ENCODE measurements at places on chromosomes 6 and 20.

DNA sequence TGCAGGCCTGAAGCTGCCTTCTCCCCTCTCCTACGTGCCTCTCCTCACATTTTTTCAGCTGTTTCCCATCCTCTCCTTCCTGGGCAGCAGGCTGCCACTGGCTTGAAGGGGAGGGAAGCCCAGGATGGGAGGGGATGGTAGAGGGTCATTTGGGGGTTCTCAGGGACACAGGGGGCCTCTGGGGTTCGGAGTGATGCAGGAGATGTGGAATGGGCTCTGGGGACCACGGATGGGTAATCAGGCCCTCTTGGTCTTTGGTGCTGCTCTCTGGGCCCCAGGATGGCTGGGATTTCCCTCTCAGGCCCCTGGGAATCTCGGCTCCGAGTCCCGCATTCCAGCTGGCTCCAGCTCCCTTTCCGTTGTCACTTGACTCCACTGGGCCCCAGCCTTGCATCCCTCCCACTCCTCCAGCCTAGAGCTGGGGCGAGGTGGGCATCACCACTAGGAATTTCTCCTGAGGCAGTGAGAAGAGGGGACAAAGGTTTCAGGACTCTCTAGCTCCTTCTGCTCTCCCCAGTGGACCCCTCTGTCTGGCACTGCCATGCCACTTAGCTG is 2.0 kb upstream of the DDR1 start:
- DNase-seq: no peak

DNA sequence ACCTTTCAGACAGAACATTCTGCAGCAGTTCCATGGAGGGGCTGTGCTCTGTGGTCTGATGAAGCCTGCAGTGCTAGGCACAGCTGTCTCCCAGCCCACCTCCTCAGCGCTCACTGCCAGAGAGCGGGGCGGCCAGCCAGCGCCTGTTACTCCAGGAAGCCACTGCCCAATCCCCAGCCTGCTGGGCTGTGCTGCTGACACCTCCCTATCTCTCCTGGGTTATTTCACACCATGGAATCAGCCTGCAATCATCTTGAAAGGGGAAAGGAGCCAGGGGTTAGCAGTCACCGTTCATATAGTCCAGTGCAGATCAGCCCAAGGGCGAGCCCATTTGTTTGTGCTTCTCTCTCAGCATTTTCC is 46.3 kb upstream of the NHSL1 start:
- DNase-seq: no peak

GRCh38 chr6:165543781-165544180 is 119.3 kb downstream of the PDE10A start:
- DNase-seq: no peak

DNA sequence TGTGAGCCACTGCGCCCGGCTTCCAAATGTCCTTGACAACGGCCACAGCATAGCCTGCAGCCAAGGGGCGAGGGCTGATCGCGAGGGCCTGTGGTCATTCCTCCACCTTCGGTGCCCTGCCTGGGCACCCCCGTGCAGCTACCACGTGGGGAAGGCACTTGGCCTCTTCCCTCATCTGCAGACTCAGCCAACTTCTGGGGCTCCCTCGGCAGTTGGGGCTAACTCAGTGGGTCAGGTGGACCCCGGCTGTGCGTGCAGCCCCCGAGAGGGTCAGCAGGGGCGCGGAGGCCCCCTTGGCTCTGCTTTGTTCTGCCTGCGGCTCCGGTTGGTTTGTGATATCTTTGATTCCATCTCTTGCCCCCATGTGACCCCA is 52.9 kb upstream of the BHLHE23 start:
- no peak for DNase-seq
